ENCODE measurements at places on chromosomes 11 and 22. TPM values are rescaled to one million over a fixed set of nuclear protein-coding genes. Genes with fewer than 3 reads are reported as not detected.

DNA sequence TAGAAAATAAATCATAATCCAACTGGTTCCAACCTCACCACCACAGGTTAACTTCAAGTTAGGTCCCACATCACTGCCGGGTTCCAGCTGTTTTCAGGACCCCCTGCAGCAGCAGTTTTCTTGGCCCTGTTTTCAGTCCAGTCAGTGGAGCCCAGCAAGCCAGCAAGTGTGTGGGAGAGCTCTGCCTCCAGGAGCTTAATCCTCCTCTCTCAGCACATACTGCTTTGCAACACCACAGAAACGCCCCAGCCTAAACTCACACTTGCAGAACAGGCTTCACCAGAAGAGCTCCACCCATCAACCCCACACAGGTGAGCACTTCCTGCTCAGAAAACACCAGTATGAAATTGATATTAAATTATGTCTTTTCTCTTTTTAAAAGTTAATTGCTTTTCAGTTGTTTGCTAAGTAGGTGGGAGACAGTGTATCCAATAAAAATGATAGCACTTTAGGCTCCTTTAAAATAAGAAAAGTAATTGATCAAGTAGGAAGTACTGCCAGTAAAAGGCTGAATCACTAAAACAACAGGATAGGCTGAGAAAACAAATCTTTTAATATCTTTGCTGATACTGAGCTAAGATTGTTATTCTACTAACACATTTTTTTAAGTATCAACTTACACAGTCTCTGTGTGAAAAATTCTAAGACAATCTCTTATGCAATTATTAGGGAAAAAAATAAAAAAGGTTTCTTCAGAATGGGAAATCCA lies 81.5 kb upstream of the TP53AIP1 start:
- DNase-seq: peak; percentile 5

GRCh38 chr11:94511932-94512781 lies at the start of gene C11orf97:
Gene C11orf97, plus strand, starts transcription at chr11:94512461. Its CDS starts 68 bp downstream, at chr11:94512529.
- DNase-seq: peak; percentile 30

GRCh38 chr11:12827929-12828812 lies 153.9 kb downstream of the TEAD1 start:
- peak; percentile 79 for DNase-seq

GRCh38 chr11:57288771-57289579 lies 35.8 kb downstream of the TNKS1BP1 start:
- DNase-seq: peak; percentile 96

GRCh38 chr11:34825670-34826383 lies 90.4 kb downstream of the APIP start:
- DNase-seq: no peak

- peak; percentile 7 for DNase-seq
Measured at GRCh38 chr11:134224710-134225664, 516 bp downstream of the VPS26B start.

The DHCR7 gene
- 20.0 TPM for total RNA-seq

The OR51E1 gene
- not detected for total RNA-seq

All from IMR-90 (cell line).